ENCODE measurements at places on chromosomes 13 and 19.

GRCh38 chr13:59270327-59270726, 893.4 kb downstream of the DIAPH3 start:
- no peak for DNase-seq

GRCh38 chr13:78323848-78324247, 279.5 kb downstream of the POU4F1 start:
- no peak for DNase-seq

DNA sequence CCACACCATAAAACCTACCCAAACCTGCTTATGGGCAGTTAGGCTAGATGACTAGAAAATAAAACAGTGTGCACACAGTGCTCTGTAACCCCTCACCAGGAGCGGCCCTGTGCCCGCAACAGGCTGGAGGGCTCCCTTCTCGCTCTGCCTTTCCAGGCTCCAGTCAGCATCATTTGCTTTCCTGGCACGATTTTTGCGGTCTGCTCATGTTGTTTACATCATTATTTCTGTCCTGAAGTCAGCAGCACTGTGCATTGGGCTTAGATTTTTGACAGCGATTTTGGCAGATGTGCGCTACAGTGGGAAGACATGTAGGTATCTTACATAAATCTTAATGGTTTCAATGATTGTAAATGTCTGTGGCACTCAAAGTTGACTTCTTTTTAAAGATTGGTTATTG, 344.0 kb downstream of the MTUS2 start:
- no peak for DNase-seq

DNA sequence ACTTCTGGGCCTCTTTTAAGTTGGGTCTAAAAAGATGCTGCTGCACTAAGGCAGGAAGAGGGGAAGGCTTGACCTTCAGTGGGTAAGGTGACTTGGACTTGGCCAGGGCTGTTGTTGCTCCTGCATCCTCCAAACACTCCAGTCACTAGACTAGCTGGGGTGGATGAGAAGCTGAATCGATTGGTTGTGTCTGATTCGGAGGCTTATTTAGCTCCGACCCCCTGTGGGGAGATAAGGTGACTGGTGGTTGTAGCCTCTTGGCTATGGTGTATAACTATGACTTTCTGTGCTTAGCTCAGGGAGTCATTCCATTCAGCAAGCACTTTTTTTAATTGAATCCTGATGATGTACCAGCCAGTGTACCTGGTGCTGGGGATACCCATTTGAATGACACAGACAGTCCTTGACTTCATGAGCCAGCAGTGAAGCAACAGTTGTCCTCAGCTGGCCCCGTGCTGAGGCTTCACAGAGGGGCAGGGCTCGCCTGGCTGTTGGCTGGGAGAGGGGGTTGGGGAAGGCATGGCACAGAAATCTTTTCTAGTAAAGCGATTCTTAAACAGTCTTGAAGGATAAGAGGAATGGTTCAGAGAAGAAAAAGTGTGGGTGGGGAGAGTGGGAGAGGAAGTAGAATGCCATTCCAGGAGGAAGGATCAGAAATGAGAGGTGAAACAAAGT, 9.9 kb downstream of the PCDH8 start:
- no peak for DNase-seq

- DNase-seq = no peak
These were observed 35.6 kb downstream of the GJA3 start for GRCh38 chr13:20125129-20125782.

All from colonic mucosa (tissue), 4 donors.